ENCODE measurements at places on chromosomes 7 and 10. TPM values are rescaled to one million over a fixed set of nuclear protein-coding genes. Genes with fewer than 3 reads are reported as not detected.

The TCF7L2 gene
- 14.9 TPM for total RNA-seq

- H3K36me3 ChIP-seq = peaks cover 11% of the 10 kb centered on the region
- H3K27ac ChIP-seq = no peak within 1 kb of the TSS
- peaks cover 5% of the 10 kb centered on the region for H3K27me3 ChIP-seq
- peak within 1 kb of the TSS; percentile 24 for H3K4me3 ChIP-seq
Observed at GRCh38 chr7:98211221-98211675, at the start of gene BHLHA15. BHLHA15 (plus strand) TSS chr7:98211439; CDS start chr7:98212310, 871 bp downstream.

GRCh38 chr7:87574630-87575029 is 26.1 kb downstream of the ABCB1 start:
- H3K36me3 ChIP-seq = no peaks in the 10 kb centered on the region
- no peaks in the 10 kb centered on the region for H3K27me3 ChIP-seq
- H3K4me3 ChIP-seq = no peak overlapping the region
- H3K4me1 ChIP-seq = no peaks in the 10 kb centered on the region
- no peak overlapping the region for H3K27ac ChIP-seq
- DNase-seq = no peak

DNA sequence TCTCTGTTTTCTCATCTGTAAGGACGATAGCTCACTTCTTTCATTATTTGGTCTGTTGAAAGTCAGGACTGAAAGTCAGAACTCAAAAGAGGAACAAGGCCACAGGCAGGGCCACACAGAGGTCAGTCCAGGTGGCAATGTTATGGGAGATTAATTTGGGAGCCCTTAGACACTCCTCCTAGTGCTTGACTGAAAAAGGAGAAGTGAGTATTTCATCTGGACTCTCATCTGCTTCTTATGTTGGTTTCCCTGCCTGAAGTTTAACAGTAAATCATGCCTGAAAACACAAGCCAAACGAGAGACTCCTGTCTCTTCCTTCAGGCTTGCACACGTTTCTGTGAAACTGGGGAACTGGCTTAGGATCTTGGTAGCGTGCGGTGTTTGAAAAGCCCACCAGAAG is 248.5 kb downstream of the BUB3 start:
- no peaks in the 10 kb centered on the region for H3K27me3 ChIP-seq
- peak; percentile 36 for DNase-seq
- no peak overlapping the region for H3K4me3 ChIP-seq
- no peaks in the 10 kb centered on the region for H3K4me1 ChIP-seq
- no peak overlapping the region for H3K27ac ChIP-seq
- H3K36me3 ChIP-seq = no peaks in the 10 kb centered on the region

- no peak overlapping the region for H3K27ac ChIP-seq
- no peaks in the 10 kb centered on the region for H3K36me3 ChIP-seq
- no peaks in the 10 kb centered on the region for H3K4me1 ChIP-seq
- no peak for DNase-seq
Observed at GRCh38 chr7:117659531-117660011, 179.7 kb downstream of the CFTR start.

The AOC1 gene
- total RNA-seq = 0.04 TPM

DNA sequence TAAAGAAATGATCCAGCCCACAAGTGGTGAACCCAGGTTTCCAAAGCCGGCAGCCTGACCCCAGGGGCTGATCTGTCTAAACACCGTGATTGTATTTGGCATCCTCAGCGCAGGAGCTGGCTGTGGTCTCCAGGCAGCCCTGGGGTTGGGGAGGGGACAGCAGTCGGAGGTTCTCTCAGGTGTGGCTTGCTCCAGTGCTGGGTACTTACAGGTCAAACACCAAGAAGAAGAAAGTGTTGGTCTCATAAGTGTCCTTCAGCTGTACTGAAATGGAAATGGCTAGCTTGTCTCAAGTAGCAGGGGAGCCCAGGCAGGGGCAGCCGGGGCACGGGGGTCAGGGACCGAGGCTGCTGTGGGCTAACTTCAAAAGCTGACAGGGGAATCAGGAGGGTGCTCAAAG is 6.0 kb downstream of the PHKG1 start:
- peaks cover 48% of the 10 kb centered on the region for H3K36me3 ChIP-seq
- no peak overlapping the region for H3K27ac ChIP-seq
- H3K4me1 ChIP-seq = peaks cover 34% of the 10 kb centered on the region
- H3K27me3 ChIP-seq = no peaks in the 10 kb centered on the region

DNA sequence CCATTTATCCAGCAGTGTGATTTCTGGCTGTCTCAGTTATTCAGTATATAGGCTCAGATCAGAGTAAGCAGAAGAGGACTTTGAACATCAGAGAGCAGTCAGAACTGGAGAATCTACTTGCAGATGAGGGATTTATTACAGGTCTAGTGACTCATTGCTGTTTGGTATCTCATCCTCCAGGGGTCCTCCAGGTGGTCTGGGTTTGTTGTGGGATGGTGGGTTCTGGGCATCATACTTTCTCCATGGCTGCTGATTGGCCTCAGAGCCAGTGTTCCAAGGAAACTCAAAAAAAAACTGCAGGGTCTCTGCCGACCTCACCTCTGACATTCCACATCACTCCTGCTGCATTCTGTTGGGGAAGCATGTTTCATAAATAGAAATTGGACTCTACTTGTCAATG is 214.8 kb downstream of the CNTNAP2 start:
- no peaks in the 10 kb centered on the region for H3K36me3 ChIP-seq
- H3K4me3 ChIP-seq = no peak overlapping the region
- no peak overlapping the region for H3K27ac ChIP-seq
- H3K27me3 ChIP-seq = no peaks in the 10 kb centered on the region

The FGFR2 gene
- total RNA-seq = 2.1 TPM
